Activated T-cell treated with anti-CD3 and anti-CD28 coated beads, Interleukin-2, amount 50 U/mL, for 72 hours (primary cell): ENCODE measurements at places on chromosomes 1 and 21. TPM values are rescaled to one million over a fixed set of nuclear protein-coding genes. Genes with fewer than 3 reads are reported as not detected.

DNA sequence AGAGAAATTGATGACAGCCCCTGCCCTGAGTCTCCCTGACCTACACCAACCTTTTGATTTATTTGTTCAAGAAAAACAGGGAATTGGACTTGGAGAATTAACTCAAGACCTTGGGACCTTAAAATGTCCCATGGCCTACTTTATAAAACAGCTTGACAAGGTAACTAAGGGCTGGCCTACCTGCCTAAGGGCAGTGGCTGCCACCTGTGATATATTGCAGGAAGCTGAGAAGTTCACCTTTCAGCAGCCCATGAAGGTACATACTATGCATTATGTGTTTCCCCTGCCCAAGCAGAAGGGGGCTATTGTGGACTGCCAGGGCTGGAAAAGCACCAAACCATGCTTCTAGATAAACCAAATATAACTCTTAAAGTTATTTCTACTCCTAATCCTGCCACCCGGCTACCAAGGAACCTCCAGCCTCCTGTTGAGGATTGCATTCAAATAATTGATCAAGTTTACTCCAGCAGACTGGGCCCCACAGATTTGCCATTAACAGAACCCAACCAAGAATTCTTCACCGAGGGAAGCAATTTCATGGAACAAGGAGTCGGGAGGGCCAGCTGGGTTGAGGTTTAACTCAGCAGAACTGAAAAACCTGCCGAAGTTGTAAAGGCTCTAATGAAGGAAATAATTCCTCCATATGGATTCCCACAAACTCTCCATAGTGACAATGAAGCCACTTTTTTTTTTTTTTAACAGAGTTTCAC, 28.2 kb downstream of the LACTBL1 start:
- H3K27ac ChIP-seq: no peak overlapping the region
- H3K4me3 ChIP-seq: no peak overlapping the region
- peaks cover 5% of the 10 kb centered on the region for H3K36me3 ChIP-seq
- no peak for DNase-seq
- H3K4me1 ChIP-seq: no peaks in the 10 kb centered on the region

DNA sequence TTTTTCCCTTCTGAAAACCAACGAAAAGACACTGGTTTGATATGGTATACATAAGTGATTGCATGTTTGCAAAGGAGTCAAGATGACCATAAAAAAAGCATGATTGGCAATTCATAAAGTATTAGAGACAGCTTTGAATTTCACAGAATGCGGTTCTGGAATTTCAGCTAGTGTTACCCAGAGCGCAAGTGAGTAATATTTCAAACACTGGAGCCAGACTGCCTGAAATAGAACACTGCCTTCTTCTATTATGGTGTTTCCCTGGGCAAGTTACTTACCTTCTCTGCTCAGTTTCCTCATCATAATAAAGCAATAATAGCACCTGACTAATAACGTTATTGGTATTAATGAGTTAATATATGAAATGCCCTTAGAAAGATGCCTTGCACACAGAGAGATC, 54.7 kb downstream of the NEGR1 start:
- H3K36me3 ChIP-seq: no peaks in the 10 kb centered on the region
- H3K4me3 ChIP-seq: no peak overlapping the region
- no peaks in the 10 kb centered on the region for H3K27me3 ChIP-seq
- H3K4me1 ChIP-seq: no peaks in the 10 kb centered on the region
- DNase-seq: no peak

DNA sequence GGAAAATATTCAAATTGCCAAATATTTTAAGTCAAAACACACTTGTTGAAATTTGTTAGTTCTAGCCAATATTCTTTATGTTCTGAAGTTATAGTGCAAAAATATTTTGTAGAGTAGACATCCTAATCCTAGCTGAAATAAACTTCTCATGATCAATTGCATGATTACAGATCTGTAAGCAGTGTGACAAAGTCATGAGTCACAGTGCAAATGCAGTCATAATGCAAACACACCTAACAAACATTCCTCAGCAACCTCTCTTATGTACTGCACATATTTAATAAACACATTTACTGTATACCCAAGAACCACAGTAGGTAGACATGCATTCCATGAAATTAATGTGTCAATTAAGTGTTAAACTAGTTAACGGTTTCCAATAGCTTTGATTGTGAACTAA, 1857.4 kb downstream of the NCAM2 start:
- H3K4me1 ChIP-seq: no peaks in the 10 kb centered on the region
- DNase-seq: no peak
- H3K36me3 ChIP-seq: no peaks in the 10 kb centered on the region
- H3K27ac ChIP-seq: no peak overlapping the region
- H3K4me3 ChIP-seq: no peak overlapping the region

Gene PRR9
- total RNA-seq: not detected

DNA sequence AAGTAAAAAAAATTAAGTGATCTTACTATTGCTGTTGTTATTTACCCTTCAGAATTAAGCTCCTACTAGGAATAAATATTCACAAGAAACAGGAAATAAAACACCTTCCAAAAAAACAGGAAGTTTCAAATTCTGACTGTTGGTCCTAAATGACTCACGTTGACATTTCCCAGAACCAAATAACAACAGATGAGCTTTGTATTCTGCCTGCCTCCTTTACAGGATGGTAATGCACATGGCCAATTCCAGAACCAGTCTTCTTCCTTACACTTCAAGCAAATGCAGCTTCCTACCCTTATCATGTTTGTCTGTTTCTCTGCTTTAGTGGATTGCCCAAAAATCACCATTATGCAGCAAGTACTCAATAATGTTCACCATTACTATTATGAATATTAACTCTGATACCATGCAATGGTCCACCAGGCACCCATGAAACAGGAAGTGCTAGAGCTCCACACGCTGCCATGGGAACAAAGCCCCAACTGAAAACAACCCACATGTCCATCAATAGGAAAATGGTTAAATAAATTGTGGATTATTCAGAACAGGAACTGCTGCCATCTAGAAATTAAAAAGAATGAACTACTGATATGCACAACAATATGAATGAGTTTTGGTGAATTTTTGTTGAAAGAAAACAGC, 8.9 kb downstream of the CASP9 start:
- H3K36me3 ChIP-seq: peaks cover 4% of the 10 kb centered on the region
- peak overlapping the region; percentile 51 for H3K4me3 ChIP-seq
- H3K4me1 ChIP-seq: peaks cover 18% of the 10 kb centered on the region
- no peaks in the 10 kb centered on the region for H3K27me3 ChIP-seq
- H3K27ac ChIP-seq: peak overlapping the region; percentile 30

DNA sequence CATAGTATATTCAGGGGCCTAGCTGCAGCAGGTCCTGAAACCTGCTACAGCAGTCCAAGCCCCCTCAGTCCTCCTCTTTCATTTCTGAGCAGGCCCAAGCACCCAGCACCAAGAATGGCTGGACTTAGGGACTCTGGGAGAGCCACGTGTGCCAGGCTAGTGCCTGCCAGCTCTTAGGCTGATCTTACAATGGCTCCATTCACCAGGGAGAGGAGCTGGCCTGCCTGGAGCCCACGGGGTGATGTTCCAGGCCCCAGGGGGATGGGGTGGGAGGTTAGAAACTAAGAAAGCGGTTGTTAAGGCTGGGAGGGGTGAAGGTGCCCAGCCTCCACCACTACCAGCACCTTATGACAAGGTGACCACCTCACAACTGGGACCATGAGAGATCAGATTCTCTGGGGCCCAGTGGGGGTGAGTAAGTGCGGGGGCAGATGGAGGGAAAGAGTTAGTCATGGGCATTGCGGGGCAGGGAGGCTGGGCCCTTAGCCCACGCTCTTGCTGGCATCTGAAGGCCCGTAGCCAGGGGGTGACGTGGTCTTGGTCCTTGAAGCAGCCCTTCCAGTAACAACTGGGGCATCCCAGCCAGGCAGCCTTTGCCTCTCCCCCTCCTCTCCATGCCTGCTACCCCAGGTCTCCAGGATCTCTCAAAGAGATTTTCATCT, 30.3 kb upstream of the CLIC4 start:
- H3K4me1 ChIP-seq: peaks cover 14% of the 10 kb centered on the region
- peak; percentile 48 for DNase-seq
- H3K36me3 ChIP-seq: no peaks in the 10 kb centered on the region
- no peaks in the 10 kb centered on the region for H3K27me3 ChIP-seq

DNA sequence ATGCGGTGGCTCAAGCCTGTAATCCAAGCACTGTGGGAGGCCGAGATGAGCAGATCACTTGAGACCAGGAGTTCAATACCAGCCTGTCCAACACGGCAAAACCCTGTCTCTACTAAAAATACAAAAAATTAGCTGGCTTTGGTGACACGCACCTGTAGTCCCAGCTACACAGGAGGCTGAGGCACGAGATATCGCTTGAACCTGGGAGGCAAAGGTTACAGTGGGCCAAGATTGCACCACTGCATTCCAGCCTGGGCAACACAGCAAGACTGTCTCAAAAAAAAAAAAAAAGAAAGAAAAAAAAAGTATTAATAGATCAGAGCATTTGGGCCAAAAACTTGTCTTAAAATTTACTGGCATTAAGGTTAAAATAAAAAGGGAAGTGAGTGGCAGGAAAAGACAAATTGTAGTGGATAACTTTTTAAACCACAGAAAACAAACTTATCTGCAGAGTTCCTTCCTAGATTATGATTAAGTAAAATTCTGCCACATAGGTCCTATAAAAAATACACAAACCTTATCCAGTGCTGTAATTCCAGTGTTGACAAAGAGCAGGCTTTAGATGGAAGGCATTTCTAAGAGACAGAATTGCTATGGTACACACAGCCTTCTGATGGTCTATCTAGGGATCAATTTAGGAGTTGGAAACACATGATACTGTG, 53.3 kb downstream of the EIF4G3 start:
- no peak for DNase-seq
- no peaks in the 10 kb centered on the region for H3K4me1 ChIP-seq
- no peak overlapping the region for H3K4me3 ChIP-seq
- H3K27me3 ChIP-seq: no peaks in the 10 kb centered on the region

Gene HES5
- 0.49 TPM for total RNA-seq

DNA sequence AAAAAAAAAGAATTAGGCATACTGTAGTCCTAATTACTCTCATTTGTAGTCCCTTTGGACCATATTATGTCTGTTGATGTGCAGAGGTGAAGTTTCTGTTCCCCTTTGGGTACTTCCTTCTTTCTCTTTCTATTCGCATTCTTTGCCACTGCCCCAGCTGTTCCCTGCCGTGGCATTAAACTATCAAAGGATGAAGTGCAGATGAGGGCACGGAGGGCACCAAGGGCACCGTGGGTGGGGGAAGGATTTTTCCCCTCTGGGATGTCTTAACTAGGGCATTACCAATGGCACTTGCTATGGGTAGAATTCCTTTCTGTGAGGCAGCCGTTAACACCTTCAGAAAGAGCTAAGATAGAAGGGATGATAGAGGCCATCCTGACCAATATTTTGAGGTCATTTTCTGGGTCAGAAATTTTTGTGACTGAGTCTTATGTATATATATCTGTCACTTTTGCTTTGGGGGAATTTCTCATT, 4.9 kb upstream of the MAPKAPK2 start:
- no peak overlapping the region for H3K27ac ChIP-seq
- H3K4me1 ChIP-seq: peaks cover 45% of the 10 kb centered on the region
- no peaks in the 10 kb centered on the region for H3K36me3 ChIP-seq
- H3K4me3 ChIP-seq: peak overlapping the region; percentile 65

DNA sequence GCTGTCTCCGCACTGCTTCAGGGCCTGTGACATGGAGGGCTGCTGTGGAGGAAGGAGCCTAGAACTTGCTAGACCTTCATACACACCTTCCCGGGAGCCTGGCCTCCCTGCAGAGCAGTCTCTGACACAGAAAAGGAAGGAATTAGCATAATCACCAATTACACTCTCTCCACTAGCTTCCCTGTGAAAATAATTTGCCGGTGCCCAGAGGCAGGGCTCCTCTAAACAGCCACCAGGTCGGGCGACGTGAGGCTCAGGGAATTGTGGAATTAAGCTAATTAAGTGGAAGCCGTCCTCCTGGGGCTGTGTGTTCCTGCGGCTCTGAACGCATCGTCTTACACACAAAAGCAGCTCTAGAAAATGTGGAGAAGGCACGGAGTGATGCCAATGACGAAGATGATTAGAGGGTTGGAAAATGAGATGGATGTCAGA, 82.6 kb downstream of the NENF start:
- H3K36me3 ChIP-seq: no peaks in the 10 kb centered on the region
- no peak overlapping the region for H3K4me3 ChIP-seq
- DNase-seq: no peak
- H3K4me1 ChIP-seq: peaks cover 9% of the 10 kb centered on the region
- H3K27me3 ChIP-seq: peaks cover 64% of the 10 kb centered on the region

- no peaks in the 10 kb centered on the region for H3K36me3 ChIP-seq
- H3K27me3 ChIP-seq: no peaks in the 10 kb centered on the region
- no peak for DNase-seq
- H3K4me3 ChIP-seq: no peak overlapping the region
- no peak overlapping the region for H3K27ac ChIP-seq
- no peaks in the 10 kb centered on the region for H3K4me1 ChIP-seq
These were observed 704.9 kb upstream of the CHRM3 start for GRCh38 chr1:238681451-238681850.

Gene HLX
- total RNA-seq: 2.0 TPM

Gene AGT
- not detected for total RNA-seq

Gene ZNF683
- total RNA-seq: not detected

Gene CD1B
- not detected for total RNA-seq

Gene DEPDC1
- total RNA-seq: 18.0 TPM

Gene AMY1B
- not detected for total RNA-seq

Gene MRPL9
- 109 TPM for total RNA-seq

Gene HSPA6
- 0.53 TPM for total RNA-seq

DNA sequence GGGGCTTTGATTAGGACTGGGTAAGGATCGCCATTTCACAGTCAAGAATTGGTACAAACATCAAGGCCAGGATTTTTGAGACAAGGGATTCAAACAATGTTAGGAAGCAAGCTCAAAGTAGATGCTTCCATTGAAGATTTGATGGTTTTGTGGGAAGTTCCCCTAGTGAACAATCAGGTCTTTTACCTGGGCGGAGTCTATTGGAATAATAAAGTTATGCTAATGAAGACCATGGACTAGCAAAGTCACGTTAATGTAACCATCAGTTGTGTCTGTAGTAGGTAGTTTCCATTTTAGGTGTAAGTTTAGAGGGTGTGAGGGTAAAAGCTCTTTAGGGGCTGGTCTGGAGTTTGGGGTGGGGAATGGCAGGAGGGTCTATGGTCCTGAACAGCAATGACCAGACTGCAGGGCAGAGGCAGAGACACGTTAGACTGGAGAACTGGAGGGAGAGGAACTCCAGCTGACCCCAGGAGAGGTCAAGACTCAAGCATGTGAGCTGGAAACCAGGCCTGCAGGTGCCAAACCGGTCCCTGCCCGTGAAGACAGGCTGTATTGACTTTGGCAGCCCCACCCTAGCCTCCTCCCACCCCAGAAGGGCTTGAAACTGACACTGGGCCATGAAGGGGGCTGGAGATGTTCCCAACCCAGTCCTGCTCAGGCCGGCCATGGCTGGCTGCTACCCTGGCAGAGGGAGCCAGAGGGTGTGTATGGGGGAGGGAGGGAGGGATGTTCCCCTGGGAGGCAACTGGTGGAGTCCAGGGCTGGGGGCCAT, 36.0 kb upstream of the GPR37L1 start:
- no peaks in the 10 kb centered on the region for H3K36me3 ChIP-seq
- H3K27ac ChIP-seq: no peak overlapping the region
- no peaks in the 10 kb centered on the region for H3K4me1 ChIP-seq
- H3K27me3 ChIP-seq: peaks cover 16% of the 10 kb centered on the region

Gene FAM72A
- total RNA-seq: 40.6 TPM

- H3K4me1 ChIP-seq: no peaks in the 10 kb centered on the region
- H3K36me3 ChIP-seq: no peaks in the 10 kb centered on the region
- no peaks in the 10 kb centered on the region for H3K27me3 ChIP-seq
- DNase-seq: peak; percentile 60
These were observed 7.9 kb upstream of the TNNT2 start for GRCh38 chr1:201385299-201385891.

Gene ZNF697
- total RNA-seq: 0.26 TPM

GRCh38 chr1:92398519-92398918, 88.2 kb downstream of the GFI1 start:
- no peak overlapping the region for H3K4me3 ChIP-seq
- H3K4me1 ChIP-seq: no peaks in the 10 kb centered on the region
- peaks cover 5% of the 10 kb centered on the region for H3K36me3 ChIP-seq
- no peak for DNase-seq
